ENCODE measurements at places on chromosomes 16 and 17. TPM values are rescaled to one million over a fixed set of nuclear protein-coding genes. Genes with fewer than 3 reads are reported as not detected.

PDIA2 gene
- total RNA-seq = not detected

ZNF594 gene
- total RNA-seq = 12.9 TPM

TEX19 gene
- not detected for total RNA-seq

ABCC3 gene
- 9.7 TPM for total RNA-seq

ABCC6 gene
- 2.3 TPM for total RNA-seq

GRAP gene
- total RNA-seq = 0.33 TPM

LLGL2 gene
- 1.3 TPM for total RNA-seq

Measured in smooth muscle cell of trachea (primary cell).